Muscle of leg (tissue), 16 donors: ENCODE measurements at places on chromosomes 12 and 14. TPM values are rescaled to one million over a fixed set of nuclear protein-coding genes. Genes with fewer than 3 reads are reported as not detected.

DNA sequence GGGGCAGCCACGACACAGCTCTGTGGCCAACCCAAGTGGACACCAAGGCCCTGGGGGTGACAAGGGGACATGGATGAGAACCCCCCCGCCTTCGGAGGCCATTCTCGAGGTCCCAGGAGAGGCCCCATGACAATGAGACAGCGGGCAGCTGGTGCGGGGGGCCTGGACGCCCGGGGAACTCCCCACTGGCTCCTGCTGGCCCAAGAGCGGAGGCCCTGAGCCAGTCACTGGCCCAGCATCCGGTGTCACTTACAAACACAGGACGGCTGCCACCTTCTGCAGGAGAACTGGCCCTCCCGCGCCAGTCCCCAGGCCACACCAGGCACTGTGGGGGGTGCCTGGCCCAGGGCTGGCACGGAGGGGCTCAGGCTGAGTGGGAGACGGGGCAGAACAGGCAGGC lies 51.4 kb downstream of the NCOR2 start:
- peak overlapping the region; percentile 99 for H3K27ac ChIP-seq
- peak overlapping the region; percentile 75 for H3K4me3 ChIP-seq
- no peaks in the 10 kb centered on the region for H3K27me3 ChIP-seq
- peak; percentile 55 for DNase-seq
- H3K4me1 ChIP-seq: peaks cover 99% of the 10 kb centered on the region
- H3K36me3 ChIP-seq: peaks cover 31% of the 10 kb centered on the region

GRCh38 chr14:67623114-67623513 lies 3.4 kb downstream of the ARG2 start:
- H3K36me3 ChIP-seq: no peaks in the 10 kb centered on the region
- H3K4me1 ChIP-seq: peaks cover 16% of the 10 kb centered on the region
- H3K27me3 ChIP-seq: peaks cover 11% of the 10 kb centered on the region
- H3K4me3 ChIP-seq: no peak overlapping the region
- peak overlapping the region; percentile 39 for H3K27ac ChIP-seq

DNA sequence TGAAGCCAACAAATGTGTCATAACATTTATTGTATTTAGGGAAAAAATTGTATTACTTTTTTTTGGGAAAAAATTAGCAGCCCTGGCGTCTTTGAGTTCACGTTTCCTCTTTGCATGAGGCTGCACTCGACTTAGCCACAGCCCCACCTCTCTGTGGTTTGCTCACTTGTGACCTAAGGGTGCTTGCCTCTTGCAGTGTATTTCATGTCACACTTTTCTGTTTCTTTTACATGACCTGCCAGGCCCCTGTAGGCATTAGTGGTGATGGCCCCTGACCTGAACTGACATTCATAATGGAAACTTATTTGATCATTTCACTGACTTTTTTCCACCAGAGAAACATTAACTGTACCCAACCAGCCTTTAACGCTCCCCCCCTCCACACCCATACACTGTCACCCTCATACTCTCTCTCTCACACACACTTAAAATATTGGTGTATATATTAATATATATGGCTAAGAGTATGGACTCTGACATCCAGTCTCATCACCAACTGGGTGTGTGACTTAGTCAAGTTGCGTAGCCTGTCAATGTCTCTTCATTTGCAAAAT lies 122.9 kb downstream of the PRKCH start:
- H3K27me3 ChIP-seq: no peaks in the 10 kb centered on the region
- no peaks in the 10 kb centered on the region for H3K36me3 ChIP-seq
- no peak overlapping the region for H3K4me3 ChIP-seq
- H3K27ac ChIP-seq: no peak overlapping the region
- H3K4me1 ChIP-seq: no peaks in the 10 kb centered on the region
- peak; percentile 27 for DNase-seq

DNA sequence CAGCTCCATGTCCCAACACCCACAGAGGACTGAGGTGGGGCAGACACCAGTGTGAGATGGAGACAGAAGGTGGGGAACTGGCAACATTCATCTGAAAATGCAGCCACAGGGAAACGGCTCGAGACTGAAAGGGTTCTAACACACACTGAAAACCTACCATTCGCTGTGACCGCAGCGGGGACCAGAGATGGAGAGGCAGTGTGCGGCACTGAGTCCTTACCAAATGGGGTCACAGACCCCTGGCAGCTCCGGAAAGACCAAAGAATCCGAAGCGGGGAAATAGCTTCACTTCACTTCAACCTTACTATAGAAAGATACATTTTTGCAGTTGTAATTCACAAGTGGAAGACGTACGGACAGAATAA lies 9.6 kb downstream of the BAG5 start:
- H3K4me1 ChIP-seq: peaks cover 76% of the 10 kb centered on the region
- no peaks in the 10 kb centered on the region for H3K27me3 ChIP-seq
- no peak for DNase-seq
- H3K36me3 ChIP-seq: no peaks in the 10 kb centered on the region

Gene BMAL2
- total RNA-seq: 2.1 TPM

- H3K36me3 ChIP-seq: peaks cover 33% of the 10 kb centered on the region
- H3K27me3 ChIP-seq: no peaks in the 10 kb centered on the region
- H3K27ac ChIP-seq: peak overlapping the region; percentile 98
- DNase-seq: no peak
- peaks cover 23% of the 10 kb centered on the region for H3K4me1 ChIP-seq
- H3K4me3 ChIP-seq: peak overlapping the region; percentile 77
Measured at GRCh38 chr12:56298828-56299227, 1.3 kb downstream of the CS start.

DNA sequence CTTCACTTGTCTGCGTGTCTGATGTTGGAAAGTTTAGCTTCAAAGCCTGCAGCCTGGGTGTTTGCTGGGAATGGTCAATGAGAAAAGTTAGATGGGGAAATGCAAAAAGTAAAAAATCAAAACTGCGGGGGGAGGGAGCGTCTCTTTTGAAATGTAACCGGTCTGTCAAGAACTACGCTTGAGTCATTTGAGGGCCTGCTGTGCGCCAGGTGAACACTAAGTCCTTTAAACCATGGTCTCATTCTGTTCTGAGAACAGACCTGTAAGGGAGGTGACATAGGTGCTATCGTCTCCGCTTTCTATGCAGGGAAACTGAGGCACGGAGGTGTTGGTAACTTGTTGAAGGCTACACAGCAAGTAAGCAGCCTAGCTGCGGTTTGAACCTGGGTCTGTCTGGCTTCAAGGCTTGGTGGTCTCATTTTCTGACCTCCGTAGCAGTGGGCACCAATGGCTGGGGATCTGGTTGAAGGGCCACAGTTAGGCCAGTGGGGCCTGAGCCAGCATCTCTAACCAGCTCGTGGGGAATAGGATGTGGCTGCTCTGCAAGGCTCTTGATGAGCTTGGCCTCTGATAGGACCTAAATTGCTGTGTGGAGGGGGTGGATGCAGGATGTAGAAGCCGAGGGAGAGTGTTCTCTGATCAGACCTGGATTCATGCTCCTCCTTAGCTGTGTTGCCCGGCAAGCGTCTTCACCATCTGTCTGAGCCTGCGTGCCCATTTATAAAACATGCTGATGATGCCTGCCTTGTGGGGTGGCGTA lies 41.5 kb downstream of the KCTD10 start:
- no peak for DNase-seq
- H3K27me3 ChIP-seq: no peaks in the 10 kb centered on the region
- H3K4me3 ChIP-seq: no peak overlapping the region

DNA sequence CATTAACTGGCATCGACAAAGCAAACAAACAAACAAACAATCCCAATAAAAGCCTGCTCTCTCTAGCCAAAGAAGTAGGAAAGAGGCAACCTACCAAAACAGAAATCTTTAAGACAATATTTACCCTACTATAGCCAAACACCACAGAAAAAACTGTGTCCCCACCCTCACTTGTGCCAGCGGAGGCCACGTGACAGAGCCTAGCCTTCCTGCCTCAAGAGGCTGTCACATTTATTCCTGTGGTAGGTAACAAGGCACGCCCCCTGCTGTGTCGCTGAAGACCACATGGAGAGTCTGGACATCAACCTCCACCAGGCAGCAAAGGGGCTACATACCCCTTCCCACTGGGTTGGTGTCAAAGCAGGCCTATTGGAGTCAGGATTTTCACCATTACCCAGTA lies 148.1 kb downstream of the LMNTD1 start:
- H3K36me3 ChIP-seq: no peaks in the 10 kb centered on the region
- H3K4me1 ChIP-seq: no peaks in the 10 kb centered on the region
- peaks cover 2% of the 10 kb centered on the region for H3K27me3 ChIP-seq
- no peak overlapping the region for H3K4me3 ChIP-seq

Gene SBNO1
- total RNA-seq: 18.3 TPM
